ENCODE measurements at places on chromosomes 1 and 21.

- DNase-seq: no peak
These were observed 37.3 kb downstream of the NENF start for GRCh38 chr1:212470059-212470458.

GRCh38 chr21:45317398-45318145 lies 29.9 kb upstream of the POFUT2 start:
- DNase-seq: no peak

GRCh38 chr1:8097077-8097799 lies 71.1 kb upstream of the ERRFI1 start:
- peak; percentile 74 for DNase-seq

DNA sequence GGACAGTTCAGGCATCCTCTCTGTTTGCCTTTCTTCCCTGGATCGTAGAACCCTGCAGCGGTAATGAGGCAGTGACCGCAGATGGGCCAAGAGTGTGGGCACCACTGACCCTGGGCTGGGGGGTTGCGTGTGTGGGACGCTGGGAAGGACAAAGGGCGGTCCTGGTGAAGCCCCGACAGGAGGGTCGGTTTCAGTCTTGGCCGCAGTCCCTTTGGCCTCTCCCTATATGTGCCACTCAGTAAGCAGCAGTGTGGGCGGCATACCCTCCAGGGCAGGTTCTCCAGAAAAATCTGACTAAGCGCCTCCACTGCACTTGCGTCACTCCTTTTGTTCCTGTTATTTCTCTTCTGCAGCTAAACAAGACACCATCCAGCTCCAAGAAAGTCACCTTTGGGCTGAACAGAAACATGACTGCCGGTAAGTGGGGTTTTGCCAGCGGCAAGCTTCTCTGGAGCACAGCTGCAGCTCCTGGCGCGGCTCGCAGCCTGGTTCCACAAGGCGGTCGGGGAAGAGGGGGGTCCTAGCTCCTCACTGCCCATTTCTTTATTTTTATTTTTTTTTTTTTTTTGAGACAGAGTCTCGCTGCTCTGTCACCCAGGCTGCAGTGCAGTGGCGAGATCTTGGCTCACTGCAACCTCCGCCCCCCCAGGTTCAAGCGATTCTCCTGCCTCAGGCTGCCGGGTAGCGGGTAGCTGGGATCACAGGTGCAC lies 27.7 kb upstream of the PDXK start:
- peak; percentile 77 for DNase-seq

DNA sequence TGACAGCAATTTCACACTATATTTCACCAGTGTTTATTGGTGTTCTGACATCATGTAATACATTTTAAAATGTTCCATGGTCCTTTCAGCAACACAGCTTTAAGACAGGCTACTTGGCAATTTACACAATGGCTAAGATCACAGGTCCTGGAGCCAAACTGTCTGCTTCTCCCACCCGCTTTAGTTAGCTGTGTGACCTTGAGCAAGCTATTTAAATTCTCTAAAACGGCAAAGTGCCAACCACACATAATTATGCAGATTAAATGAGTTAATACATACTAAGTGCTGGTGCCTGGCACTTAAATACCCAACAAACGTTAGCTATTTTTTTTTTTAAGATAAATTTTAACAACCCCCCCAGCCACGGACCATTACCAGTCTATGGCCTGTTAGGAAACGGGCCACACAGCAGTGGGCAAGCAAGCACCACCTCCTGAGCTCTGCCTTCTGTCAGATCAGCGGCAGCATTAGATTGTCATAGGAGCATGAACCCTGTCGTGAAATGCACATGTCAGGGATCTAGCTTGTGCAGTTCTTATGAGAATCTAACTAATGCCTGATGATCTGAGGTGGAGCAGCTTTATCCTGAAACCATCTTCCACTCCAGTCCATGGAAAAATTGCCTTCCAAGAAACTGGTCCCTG lies 26.9 kb downstream of the SOD1 start:
- no peak for DNase-seq

- no peak for DNase-seq
These were observed 16.7 kb upstream of the LDLRAP1 start for GRCh38 chr1:25526753-25527152.
